Vagina (tissue), 2 donors: ENCODE measurements at places on chromosomes 2 and 18. TPM values are rescaled to one million over a fixed set of nuclear protein-coding genes. Genes with fewer than 3 reads are reported as not detected.
A peak's percentile ranks its signal among the peaks of the same experiment; 100 is the strongest.

GATA6 gene
- total RNA-seq = 9.8 TPM

ARL4C gene
- 17.4 TPM for total RNA-seq

DNA sequence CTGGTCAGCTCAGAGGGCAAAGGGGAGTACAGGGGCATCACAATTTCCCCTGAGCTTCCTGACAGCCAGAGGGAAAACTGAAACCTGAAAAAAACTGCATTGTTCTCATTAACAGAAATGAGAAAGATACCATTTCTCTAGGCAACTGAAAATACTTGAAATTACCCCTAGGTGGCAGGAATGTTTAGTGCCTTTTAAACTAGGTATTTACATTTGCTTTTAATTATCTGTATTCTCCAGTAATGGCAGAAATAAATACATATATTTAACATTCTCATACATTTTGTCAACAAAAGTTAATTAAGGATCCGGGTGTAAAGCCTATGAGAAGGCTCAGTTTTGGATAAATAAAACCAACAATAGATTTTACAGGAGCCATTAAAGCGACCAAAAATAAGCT is 34.5 kb downstream of the RPL31 start:
- H3K4me1 ChIP-seq = no peaks in the 10 kb centered on the region
- H3K36me3 ChIP-seq = peaks cover 54% of the 10 kb centered on the region

- DNase-seq = no peak
- peaks cover 17% of the 10 kb centered on the region for H3K4me1 ChIP-seq
- no peak overlapping the region for H3K4me3 ChIP-seq
- no peak overlapping the region for H3K27ac ChIP-seq
Observed at GRCh38 chr2:65031341-65032018, 24.7 kb upstream of the CEP68 start.

FEV gene
- total RNA-seq = not detected

DYNAP gene
- not detected for total RNA-seq

DNA sequence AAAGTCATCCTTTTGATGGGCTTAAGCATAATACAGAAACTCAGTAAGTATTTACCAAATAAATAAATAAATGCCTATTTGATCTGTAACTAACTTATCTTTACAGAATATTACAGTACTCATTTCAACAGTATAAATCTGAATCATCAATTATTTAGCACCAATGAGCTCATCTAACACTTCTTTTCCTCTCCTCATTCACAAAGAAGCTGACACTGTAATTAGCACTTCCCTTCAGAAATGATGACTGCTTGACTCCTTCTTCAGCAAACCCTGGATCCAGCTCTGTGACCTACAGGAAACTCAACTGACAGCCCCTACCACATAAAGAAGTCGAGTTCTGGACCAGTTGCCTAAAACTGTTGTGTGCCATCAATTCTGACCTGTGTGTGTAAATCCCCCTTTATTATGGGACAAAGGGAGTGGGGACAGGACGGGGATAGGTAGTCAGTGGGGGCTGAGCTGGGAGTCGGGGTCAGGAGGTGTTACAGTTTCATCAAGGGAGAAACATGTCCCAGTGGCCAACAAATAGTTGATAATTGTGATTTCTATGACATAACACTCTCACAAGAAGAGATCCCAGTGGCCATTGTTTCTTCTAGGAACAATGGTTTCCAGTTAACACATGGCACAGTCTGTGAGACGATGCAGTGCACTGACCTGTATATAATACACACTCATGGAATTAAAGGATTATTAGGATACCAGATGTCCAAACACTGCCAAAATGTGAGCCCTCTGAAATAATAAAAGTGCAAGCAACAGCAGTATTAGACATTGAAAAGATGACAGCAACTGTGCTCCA is 68.7 kb downstream of the STK39 start:
- no peak for DNase-seq
- H3K27me3 ChIP-seq = no peaks in the 10 kb centered on the region
- peaks cover 8% of the 10 kb centered on the region for H3K4me1 ChIP-seq
- no peaks in the 10 kb centered on the region for H3K36me3 ChIP-seq
- H3K27ac ChIP-seq = no peak overlapping the region

DNA sequence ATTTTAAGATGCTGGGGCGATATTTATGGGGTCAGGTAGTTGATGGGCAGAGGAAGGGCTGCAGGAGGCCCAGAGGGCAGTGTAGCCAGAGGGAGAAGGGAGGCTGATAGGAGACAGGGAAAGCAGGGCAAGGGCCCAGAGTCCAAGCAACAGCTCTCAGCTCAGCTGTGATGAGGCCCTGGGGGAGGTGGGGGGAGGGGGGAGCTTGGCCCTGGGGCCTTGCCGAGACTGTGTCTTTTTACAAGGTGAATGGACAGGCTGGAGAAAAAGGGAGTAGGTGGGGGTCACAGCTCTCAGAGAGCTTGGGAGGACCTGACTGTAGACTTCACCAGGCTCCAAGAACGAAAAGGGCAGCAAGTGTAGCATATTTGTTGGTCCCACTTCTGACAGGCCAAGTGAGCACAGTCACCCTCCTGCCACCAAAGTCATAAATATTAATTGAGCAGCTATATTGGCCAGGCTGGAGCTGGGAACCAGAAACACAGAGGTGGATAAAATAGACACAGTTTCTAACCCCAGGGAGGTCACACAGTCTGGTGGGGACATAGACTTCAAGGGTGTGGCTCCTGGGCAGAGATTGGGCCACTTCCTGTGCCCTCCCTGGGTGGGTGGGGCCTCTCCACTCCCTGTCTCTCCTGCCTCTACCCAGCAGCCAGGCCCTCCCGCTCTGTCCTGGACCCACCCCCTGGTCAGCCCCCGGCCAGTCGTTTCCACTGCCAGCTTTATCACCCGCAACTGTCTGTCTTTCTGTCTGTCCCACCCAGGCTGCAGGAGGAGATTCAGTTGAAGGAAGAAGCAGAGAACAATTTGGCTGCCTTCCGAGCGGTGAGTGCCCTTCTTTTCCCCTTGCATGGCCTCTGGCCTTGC is 1.4 kb downstream of the DES start:
- DNase-seq = no peak
- no peaks in the 10 kb centered on the region for H3K27me3 ChIP-seq
- H3K4me3 ChIP-seq = peak overlapping the region; percentile 46
- H3K4me1 ChIP-seq = peaks cover 22% of the 10 kb centered on the region
- H3K36me3 ChIP-seq = no peaks in the 10 kb centered on the region

DNA sequence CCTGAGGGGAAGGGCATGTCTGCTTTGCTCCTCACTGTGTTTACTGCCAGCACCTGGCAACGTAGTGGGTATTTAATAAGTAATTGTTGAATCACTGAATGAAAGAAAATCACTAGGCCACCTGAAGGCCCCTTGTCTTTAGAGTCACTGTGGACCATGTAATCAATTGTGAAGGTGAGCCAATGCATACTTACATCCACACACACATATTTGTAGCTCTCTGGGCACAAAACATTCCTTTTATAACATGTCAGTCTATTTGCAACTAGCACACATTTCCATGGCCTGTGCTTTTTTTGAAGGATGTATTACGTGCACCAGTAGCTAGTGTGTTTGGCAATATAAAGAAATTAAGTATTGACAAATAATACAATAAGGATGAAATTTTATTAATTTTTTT is 11.2 kb downstream of the ATP8B1 start:
- no peak for DNase-seq
- H3K27me3 ChIP-seq = no peaks in the 10 kb centered on the region
- H3K36me3 ChIP-seq = no peaks in the 10 kb centered on the region
- H3K4me1 ChIP-seq = peaks cover 60% of the 10 kb centered on the region
- no peak overlapping the region for H3K4me3 ChIP-seq
- peak overlapping the region; percentile 72 for H3K27ac ChIP-seq

DNA sequence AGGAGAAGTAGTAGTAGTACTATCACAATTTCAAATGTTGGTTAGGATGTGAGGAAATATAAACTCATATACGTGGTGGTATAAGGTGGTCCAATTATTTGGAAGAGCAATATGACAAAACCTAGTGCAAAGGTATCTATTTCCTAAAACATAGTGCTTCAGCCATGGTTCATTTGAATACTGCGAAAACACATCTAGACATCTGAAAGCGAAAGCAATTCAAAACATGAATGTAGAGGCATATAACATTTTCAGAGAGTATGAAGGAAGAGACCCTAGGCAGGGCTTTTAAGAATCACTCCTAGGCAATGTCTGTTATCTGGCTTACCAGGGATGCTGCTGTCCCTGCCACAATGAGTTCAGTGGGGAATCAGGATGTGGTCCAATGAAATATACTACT is 1085.8 kb downstream of the TDRD15 start:
- no peak overlapping the region for H3K4me3 ChIP-seq
- no peaks in the 10 kb centered on the region for H3K36me3 ChIP-seq
- no peak for DNase-seq

DNA sequence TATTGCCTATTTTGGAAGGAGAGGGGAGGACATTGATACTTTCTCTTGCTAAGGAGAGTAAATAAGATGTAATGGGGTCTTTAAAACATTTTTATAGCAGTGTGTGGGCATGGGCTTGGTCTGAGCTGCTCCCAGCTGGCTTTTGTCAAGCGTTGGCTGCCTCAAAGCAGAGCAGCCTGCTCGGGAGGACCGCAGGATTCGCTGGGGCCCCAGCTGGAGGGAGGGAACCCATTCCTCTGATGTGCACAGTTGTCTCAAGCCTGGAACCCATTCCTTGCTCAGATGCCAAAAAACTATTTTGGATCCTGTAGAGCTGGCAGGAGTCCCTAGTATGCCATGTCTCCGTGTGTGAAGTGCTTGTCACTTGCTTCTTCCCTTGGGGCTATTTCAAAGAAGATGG is 59.4 kb upstream of the RMDN2 start:
- H3K27me3 ChIP-seq = no peaks in the 10 kb centered on the region
- no peak overlapping the region for H3K4me3 ChIP-seq
- no peaks in the 10 kb centered on the region for H3K36me3 ChIP-seq
- peaks cover 25% of the 10 kb centered on the region for H3K4me1 ChIP-seq

DIPK1C gene
- total RNA-seq = not detected

IL1F10 gene
- not detected for total RNA-seq

AQP12A gene
- total RNA-seq = not detected

DNA sequence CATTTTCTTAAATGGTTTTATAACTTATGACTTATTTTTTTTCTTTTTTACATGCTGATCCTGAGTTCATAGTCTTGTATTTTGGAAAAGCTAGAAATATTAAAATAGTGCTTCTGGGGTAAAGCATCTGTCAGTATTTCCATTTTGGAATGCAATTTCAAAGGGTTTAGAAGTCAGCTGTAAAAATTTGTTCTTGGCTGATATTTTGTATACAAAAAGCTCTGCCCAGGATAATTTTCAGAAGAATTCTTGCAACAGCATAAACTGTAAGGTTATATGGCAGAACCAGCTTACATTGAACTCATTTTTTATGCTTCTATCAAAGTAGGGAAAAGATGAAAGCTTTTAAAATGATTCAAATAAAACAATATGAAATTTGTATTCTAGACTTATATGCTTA is 97.4 kb downstream of the DIS3L2 start:
- H3K27me3 ChIP-seq = no peaks in the 10 kb centered on the region
- H3K4me3 ChIP-seq = no peak overlapping the region
- DNase-seq = no peak
- no peak overlapping the region for H3K27ac ChIP-seq
- H3K36me3 ChIP-seq = no peaks in the 10 kb centered on the region
- peaks cover 5% of the 10 kb centered on the region for H3K4me1 ChIP-seq

OTOF gene
- total RNA-seq = 0.49 TPM

CERKL gene
- total RNA-seq = not detected

DNA sequence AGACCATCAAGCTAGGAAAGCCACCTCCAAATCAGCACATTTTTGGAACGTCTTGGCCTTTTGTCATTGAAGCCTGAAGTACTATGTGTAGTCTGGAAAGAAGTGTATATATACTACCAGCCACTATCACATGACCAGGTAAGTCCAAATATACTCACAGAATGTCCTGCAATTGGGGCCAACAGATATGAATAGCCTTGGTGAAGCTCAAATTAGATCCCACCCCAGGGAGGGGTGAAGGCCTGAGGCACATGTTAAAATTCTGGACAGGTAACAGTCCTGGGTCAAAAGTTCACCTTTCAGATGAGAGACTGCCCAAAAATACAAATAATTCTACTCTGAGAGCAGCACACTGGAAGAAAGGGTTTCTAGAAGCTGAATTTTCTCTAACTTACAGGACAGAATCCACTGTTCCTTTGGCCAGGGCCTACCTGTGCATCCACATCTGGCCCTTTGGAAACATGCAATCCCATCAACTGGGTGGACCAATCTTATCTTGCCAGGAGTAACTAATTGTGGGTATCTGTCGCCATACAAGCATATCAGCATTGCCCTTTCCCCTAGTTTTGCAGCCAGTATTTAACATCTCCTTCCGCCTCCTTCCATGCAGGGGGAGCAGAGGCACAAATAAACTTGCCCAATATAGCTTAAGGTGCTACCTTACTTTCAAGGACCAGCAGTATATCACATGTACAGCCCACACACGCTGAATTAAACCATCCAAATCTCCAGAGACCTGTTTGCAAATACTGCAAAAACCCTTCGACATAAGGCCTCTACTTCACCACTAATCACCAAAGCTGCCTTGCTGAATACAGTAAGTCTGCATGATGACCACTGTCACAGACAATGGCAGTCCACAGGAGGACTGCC is 67.8 kb downstream of the EIF5B start:
- H3K4me1 ChIP-seq = no peaks in the 10 kb centered on the region
- no peak overlapping the region for H3K4me3 ChIP-seq
- no peaks in the 10 kb centered on the region for H3K27me3 ChIP-seq
- H3K36me3 ChIP-seq = peaks cover 76% of the 10 kb centered on the region
- no peak for DNase-seq
- no peak overlapping the region for H3K27ac ChIP-seq

DNA sequence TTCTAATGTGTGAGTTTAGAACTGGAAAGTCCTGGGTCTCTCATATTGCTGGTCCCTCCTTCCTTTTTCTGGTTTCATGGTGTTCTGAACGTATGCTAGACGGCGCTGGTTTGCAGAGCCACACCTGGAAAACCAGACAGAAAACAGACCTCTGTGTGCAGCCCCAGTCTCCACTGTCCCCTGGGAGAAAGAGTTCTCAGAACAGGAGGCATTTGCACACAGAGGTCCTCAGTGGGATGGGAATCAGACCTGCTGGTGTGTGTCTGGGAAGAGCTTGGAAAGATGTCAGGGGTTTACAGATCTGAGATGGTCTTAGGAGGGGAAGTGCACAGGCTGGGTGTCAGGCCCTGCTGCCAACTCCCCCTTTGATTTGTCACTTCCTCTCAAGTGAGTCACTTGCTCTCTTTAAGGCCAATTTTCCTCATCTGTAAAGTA is 14.9 kb upstream of the MBP start:
- no peak for DNase-seq
- H3K27ac ChIP-seq = no peak overlapping the region
- H3K36me3 ChIP-seq = no peaks in the 10 kb centered on the region
- no peak overlapping the region for H3K4me3 ChIP-seq
- H3K4me1 ChIP-seq = peaks cover 6% of the 10 kb centered on the region

GRCh38 chr2:15334644-15335326 is 226.3 kb downstream of the NBAS start:
- no peak overlapping the region for H3K4me3 ChIP-seq
- H3K27me3 ChIP-seq = no peaks in the 10 kb centered on the region
- no peak for DNase-seq
- no peak overlapping the region for H3K27ac ChIP-seq
- no peaks in the 10 kb centered on the region for H3K36me3 ChIP-seq

DNA sequence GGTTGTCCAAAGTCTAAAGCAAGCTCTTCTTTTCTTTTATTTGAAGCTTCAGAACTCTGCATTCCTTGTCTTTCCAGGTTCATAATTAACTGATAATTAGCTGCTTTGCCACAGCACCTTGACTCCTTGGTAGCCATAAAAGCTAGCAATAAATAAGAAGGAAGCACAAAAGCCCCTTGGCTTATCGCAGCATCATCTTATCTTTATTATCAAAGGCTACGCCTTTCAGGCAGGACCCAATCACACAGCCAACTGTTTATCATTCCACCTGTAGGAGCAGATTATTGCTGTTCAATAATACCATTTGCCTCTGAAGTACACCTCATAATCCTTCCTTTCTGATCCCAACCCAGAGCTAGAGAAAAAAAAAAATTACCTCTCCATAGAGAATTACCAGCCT is 489.2 kb downstream of the SATB2 start:
- no peaks in the 10 kb centered on the region for H3K36me3 ChIP-seq
- H3K4me1 ChIP-seq = no peaks in the 10 kb centered on the region
- DNase-seq = no peak
- no peaks in the 10 kb centered on the region for H3K27me3 ChIP-seq
- H3K27ac ChIP-seq = no peak overlapping the region
